ENCODE measurements at places on chromosomes 1 and 21.

- no peak for DNase-seq
Observed at GRCh38 chr1:75554181-75554580, 56.7 kb downstream of the SLC44A5 start.

DNA sequence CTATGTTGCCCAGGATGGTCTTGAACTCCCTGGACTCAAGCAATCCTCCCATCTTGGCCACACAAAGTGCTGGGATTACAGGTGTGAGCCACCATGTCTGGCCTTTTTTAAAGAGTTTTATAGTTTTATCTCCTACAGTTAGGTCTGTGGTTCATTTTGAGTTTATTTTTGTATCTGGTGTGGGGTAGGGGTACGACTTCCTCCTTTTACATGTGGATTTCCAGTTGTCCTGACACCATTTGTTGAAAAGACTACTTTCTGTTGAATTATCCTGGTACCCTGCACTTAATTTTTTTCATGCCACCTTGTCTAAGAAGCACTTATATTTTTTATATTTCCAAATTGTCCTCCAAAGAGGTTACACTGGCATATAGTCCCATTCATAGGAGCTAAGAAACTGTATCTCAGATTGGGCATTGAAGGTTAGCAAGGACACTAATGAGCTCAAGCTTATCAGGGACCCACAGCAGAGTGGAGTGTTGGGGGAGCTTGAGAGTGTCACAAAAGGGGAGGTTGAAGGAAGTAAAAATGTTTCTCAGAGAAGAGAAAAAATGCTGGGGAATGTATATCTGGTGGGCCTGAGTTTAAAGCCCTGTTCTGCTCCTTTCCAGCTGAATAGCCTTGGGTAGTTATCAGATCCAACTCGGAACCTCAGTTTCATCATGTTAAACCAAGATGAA is 23.4 kb upstream of the MEF2D start:
- no peak for DNase-seq

DNA sequence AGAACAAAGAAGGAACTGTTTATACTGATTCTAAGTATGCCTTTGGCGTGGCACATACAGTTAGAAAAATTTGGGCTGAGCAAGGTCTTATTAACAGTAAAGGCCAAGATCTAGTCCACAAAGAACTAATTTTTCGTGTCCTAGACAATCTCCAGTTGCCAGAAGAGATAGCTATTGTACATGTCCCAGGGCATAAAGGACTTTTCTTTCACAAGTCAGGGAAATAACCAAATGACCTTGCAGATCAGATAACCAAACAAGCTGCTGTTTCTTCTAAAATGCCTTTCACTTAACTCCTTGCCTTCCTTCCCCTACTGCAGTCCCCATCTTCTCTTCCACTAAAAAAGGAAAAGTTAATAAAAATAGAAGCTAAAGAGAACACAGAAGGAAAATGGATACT is 4.0 kb downstream of the TEX50 start:
- no peak for DNase-seq

GRCh38 chr1:155050560-155051341 is at the start of gene ADAM15:
Gene ADAM15 (plus strand): TSS chr1:155051316. CDS start chr1:155051387, 71 bp downstream.
- peak; percentile 59 for DNase-seq

DNA sequence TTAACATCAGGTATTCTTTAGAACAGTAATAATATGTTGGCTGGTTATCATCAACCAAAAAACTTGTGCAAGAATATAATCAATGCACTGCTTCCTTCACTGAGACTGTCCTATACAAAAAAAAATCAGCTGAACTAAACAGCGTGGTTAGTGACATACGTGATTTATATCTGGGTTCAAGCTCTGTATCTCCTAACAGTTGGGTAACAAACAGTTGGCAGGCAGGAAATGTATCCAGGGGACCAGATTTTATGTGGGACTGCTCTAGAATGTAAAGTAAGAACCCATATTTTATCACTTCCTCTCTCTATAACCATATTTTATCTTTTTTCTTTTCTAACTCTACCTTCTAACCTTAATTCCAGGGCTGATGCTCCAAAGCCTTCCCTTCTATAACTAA is 8.0 kb downstream of the ACBD6 start:
- no peak for DNase-seq

GRCh38 chr1:185038813-185039376 is 6.5 kb upstream of the RNF2 start:
- no peak for DNase-seq

GRCh38 chr1:115839029-115839678 is 1.8 kb downstream of the NHLH2 start:
- DNase-seq = no peak

GRCh38 chr21:27636656-27637055 is 669.8 kb upstream of the ADAMTS5 start:
- DNase-seq = no peak

DNA sequence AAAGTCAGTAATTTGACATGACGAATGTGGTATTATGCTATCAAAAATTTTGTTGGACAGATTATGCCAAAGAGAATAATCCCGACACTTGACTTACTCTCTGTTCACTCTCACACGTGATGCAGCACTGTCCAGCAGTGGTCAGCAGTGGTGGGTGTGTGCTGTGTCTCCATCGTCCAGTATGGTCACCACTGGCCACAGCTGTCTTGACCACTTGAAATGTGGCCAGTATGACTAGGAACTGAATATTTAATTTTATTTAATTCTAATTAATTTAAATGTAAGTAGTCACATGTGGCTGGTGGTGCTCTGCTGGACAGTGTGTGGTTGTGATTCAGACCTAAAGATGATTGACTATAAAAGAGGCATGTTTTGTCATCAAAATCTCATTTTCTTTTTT is 24.0 kb downstream of the URB2 start:
- DNase-seq = no peak

- DNase-seq = no peak
Observed at GRCh38 chr1:237394281-237394680, 352.3 kb downstream of the RYR2 start.

GRCh38 chr1:111911776-111912515 is 77.5 kb downstream of the KCND3 start:
- DNase-seq = no peak

DNA sequence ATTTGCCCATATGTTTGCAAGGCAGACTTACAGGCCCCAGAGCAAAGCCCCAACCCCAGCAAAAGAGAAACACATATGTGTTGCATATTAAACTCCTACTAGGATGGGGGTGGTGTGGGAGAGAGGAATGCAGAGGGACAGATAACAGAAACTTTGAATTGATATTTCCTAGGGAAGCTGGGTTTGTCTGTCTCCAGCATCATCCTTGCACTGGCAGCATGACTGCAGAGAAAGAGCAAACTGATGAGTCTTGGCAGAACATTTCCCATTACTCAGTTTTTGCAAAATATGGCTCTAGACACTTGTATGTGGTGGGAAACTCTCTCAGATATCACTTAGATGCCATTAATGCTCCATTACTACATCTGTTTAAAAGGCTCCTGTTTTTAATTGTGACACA is 43.8 kb upstream of the MARK1 start:
- DNase-seq = no peak

GRCh38 chr1:46166521-46167462 is 8.1 kb upstream of the TSPAN1 start:
- DNase-seq = peak; percentile 9

- no peak for DNase-seq
Observed at GRCh38 chr1:37318490-37318889, 155.9 kb upstream of the ZC3H12A start.

GRCh38 chr1:110070671-110071242 is at the start of gene ALX3:
Gene ALX3 (minus strand): TSS chr1:110070672. CDS start chr1:110070612, 60 bp downstream.
- no peak for DNase-seq

DNA sequence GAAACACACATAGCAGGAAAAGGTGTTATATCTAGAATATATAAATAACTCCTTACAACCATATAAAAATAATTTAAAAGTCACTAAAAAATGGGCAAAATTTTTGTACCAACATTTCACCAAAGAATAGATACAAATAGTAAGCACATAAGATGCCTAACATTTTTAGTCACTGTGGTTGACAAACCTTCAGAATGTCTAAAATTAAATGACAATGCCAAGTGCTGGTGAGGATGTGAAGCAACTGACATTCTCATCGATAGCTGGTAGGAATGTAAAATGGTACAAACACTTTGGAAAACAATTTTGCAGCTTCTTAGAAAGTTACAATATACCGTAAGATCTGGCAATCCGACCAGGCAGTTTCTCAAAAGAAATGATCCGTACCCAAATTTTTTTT is 14.4 kb upstream of the TOMM20 start:
- DNase-seq = no peak

DNA sequence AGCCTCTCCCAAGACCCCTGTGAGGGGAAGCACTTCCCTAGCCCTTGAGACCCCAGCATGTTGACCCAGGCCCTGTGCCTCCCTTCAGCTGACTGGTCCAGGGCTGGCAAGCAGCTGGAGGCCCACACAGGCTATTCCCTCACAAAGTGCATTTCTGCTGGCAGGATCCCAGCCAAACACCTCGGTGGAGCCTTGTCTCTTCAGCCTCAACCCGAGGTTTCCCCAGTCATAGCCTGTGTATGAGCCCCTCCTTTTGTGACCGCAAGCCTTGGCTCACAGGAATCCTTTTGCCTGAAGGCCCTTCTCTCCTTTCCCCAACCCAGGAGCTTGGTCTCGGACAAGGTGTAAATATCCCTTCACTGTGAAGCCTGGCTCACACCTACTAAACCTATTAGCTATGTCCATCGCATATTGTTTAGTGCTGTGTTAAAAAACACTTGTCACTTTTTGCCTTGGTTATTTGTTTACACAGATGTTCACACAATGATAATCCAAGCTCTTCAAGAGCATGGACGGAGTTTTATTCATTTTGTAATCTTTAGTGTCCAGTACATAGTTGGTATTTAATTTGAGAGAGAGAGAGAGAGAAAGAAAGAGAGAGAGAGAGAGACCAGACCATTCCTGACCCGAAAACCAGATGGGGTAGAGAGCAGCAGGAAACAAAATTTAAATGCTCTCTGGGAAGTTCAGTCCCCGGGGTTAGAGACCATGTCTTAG is 8.5 kb upstream of the CD247 start:
- DNase-seq = no peak

GRCh38 chr1:37034121-37035013 is at the start of gene GRIK3:
Gene GRIK3 (minus strand): TSS chr1:37034515. CDS start chr1:37034108, 407 bp downstream.
- DNase-seq = no peak

DNA sequence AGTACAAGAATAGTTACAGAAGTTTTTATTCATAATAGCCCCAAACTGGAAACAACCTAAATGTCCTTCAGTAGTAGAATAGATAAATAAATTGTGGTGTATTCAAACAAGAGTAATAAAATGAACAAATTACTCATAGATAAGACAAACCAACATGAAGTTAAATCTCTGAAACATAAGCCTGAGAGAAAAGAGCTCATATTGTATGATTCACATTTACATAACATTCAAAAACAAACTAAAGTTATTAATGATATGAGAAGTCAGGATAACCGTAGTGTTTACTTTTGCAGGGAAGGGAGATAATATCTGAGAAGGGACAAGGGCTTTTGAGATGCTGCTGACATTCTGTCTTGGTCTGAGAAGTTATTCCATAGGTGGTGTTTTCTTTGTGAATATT is 13.5 kb downstream of the STPG1 start:
- no peak for DNase-seq

- DNase-seq = no peak
Observed at GRCh38 chr1:232306269-232306961, 323.5 kb downstream of the SIPA1L2 start.

- no peak for DNase-seq
Observed at GRCh38 chr1:215064327-215064726, 18.2 kb upstream of the KCNK2 start.

DNA sequence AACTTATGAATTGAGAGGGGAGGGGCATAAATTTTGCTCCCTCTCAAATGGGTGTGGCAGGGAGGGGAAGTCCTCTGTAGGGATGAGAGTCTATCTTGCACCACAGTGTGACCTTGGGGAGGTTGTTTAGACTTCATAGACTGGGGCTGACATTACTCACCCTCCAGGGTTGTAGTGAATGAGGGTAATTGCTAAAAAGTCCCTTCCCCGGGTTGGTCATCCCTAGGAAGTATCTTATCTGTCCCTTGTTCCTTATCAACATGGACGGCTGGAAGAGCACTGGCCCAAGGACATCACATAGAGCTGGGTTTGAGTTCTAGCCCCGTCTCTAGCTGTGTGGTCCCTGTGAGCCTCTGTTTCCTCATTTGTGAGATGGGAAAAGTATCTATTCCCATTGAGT is 52.4 kb upstream of the SLC2A1 start:
- DNase-seq = no peak

- DNase-seq = peak; percentile 49
Observed at GRCh38 chr1:168386949-168387586, 106.4 kb downstream of the TBX19 start.

DNA sequence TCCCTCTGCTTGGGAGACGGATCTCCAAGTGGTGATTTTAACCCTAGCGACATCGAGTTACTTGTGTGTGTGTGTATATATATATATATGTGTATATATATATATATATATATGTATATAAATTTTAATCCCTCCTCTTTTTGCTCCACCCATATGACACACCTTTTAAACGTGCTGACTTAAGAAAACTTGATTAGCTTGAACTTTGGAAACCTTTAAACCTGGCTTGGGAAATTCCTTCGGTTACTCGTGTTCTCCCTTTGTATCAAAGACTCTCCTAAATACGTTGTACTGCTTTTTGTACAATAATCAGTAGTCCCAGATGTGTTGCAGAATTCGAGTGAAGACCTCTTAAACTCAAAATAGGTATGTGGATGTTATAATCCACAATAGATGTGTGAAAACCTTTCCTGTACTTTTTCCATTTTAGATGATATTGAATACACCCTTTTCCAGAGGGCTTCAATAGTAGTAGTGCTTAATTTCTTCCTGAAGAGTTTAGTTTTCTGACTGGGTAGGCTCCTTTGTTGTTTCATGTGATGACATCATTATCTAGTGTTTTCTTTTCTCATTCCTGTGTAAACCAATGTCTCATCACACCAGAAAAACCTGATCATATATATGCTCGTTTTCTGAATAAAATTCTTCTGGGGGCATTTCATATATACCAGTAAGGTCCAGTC is 1.4 kb downstream of the RNF11 start:
- DNase-seq = no peak

DNA sequence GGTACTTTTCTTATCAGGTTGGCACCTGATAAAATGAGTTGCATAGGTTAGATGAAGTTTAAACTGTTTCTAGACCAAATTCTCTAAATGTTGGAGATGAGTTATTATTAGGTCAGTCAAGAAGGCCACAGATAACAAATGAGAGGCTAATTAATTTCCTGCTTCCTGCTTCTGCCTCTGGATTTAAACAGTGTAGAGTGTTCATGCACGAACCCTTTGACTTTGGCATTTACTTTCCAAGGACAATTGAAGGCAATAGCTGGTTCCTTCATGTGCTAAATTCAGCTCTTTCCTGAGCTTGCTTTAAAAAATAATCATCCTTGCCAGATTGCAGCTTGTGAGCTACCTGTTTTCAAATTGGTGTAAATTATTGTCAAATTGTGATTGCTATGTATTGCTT is 80.6 kb downstream of the RASAL2 start:
- no peak for DNase-seq
